Astrocyte of the spinal cord (primary cell): ENCODE measurements at places on chromosomes 6 and 20.

DNA sequence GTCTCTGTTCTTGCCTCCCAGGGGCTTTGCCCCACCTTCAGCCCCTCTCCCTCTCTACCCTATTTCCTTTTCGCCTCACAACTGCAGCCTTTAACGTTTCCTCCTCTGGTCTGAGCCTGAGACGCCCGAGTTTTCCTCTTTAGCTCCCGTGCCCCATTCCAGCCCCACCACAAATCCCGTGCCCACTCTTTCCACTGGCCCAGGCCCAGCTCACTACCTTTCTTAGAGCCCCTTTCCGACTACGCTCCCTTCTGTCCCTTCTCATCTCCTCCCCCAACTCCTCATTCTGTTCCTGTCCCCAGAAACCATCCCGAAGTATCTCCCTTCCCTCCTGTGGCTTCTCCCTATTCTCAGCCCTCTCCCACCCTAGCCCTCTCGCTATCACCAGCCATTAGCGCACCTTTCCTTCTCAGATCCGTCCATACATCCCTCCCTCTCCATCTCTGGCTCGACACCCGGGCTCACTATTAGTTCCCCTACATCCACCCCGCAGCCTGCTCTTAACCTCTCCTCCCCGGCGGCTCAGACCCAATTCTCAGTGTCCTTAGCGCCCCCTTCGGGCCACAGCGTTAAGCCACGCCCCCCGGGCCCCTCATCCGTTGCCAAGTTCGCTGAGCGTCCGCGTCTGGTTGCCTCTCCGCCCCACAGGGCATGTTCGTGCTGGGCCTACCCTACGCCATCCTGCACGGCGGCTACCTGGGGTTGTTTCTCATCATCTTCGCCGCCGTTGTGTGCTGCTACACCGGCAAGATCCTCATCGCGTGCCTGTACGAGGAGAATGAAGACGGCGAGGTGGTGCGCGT is 2.7 kb downstream of the SLC32A1 start:
- DNase-seq: no peak

GRCh38 chr6:41199552-41200246 is 1.2 kb downstream of the TREML2 start:
- DNase-seq: no peak

GRCh38 chr6:57283106-57283505 is 34.3 kb upstream of the PRIM2 start:
- DNase-seq: no peak

- DNase-seq: no peak
Observed at GRCh38 chr20:45230631-45231030, 9.5 kb downstream of the SEMG2 start.

- DNase-seq: no peak
Observed at GRCh38 chr6:25768566-25768965, 14.0 kb downstream of the SLC17A4 start.
